ENCODE measurements at places on chromosomes 11 and 22.
A peak's percentile ranks its signal among the peaks of the same experiment; 100 is the strongest.

GRCh38 chr22:44215287-44215686 is 34.6 kb downstream of the PARVG start:
- no peak for DNase-seq

- DNase-seq, result no peak
Observed at GRCh38 chr11:130634961-130635473, 186.6 kb downstream of the ADAMTS15 start.

- DNase-seq, result no peak
Observed at GRCh38 chr11:65861165-65861505, 902 bp downstream of the MUS81 start.

- DNase-seq, result no peak
Observed at GRCh38 chr11:19403196-19403895, 162.6 kb upstream of the E2F8 start.

GRCh38 chr11:117980720-117981119 is 5.5 kb upstream of the IL10RA start:
- DNase-seq, result no peak

GRCh38 chr11:11076276-11076675 is 218.4 kb upstream of the ZBED5 start:
- DNase-seq, result no peak

DNA sequence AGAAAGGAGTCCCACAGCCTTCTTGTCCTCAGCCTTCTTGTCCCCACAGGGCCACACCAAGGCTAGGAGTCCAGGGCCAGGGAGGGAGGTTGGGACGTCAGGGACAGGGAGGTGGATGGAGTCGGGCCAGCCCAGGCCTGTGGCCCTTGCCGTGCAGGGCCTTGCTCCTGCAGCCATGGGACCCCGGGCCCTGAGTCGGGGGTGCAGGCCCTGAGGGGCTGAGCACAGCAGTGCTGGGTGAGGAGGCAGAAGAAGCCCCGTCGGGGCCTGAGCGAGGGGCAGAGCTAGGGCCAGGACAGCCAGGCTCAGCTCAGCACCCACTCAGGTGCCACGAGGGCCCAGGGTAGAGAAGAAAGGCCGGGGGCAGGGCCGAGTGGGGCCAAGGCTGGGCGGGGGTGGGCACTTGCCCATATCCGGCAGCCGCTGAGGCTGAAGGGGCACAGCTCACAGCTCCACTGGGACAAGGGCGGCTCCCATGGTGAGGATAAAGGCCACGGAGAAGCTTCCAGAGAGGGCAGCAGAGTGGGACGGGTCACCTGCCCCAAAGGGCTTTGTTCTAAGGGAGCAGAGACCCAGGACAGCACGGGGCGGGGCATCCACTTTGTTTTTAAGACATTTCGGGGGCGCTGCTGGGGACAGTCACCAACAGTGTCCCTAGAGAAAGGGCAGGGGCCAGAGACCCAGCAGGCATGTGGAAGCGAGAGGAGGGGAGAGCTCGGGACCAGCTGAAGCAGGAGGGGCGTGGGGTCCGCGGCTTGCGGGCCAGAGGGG is 3.6 kb downstream of the MLC1 start:
- peak; percentile 22 for DNase-seq

DNA sequence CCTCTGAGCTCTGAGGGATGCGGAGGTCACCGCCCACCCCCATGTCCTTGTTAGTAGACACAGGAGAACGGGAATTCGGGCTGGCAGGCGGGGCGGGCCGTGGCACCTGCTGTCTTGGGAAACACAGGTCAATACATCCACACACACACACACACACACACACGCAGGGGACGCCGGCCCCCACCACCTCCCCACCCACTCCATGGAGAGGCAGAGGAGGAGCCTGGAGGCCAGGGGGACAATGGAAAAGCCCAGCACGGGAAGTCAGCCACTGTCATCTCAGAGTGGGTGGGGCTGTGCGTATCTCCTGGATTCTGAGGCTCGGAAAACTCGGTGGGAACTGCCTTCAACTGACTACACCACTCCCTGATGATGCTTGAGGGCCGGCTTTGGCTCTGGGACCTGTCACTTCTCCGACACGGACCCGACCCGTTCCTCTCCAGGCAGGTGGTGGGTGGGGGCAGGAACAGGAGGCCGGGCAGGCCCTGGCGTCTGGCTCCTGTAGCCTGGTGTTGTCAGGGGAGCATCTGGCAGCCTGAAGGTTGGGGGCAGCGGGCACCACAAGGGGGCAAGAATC is 18.5 kb upstream of the TMEM184B start:
- DNase-seq, result no peak

DNA sequence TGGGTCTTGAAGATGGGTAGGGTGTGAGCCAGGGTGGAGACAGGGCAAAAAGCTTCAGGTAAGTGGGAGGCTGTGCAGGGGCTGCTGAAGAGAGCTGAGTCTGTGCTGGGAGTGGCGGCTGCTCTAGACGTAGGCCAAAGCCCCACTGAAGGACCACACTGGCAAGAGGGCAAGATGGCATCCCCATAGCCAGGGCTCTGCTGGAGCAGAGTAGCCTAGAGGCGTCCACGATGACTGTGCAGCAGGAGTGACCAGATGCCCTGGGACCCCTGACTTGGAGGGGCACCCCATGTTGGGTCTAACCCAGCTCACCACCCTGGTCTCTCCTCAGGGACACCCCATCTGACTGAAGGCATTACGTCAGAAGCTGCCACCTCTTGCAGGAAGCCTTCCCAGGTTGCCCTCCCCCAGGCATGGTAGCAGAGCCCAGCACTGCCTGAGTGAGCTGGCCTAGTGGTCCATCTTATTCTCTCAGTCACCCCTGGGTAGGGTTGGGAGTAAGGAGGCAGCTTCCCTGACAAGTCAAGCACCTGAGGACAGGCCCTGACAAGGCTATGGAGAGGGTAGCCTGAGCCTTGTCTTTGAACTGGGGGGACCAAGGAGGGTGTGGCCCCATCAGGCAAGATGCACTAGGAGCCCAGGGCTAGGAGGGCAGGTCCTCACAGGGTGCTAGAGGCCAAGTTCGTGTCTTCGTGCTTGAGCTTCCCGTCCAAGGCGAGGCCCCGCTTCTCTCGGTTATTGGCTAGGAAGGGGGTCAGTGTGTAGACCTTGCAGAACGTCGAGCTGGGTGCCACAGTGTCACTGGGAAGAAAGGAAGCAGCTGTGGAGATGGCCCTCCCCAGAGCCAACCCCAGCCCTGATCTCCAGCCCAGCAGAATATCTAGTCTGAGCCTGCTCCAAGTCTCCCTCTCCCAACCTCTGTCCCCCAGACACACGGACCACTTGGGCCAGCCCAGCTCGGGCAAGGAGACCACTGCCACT is 33.1 kb downstream of the TPBGL start:
- DNase-seq, result no peak

DNA sequence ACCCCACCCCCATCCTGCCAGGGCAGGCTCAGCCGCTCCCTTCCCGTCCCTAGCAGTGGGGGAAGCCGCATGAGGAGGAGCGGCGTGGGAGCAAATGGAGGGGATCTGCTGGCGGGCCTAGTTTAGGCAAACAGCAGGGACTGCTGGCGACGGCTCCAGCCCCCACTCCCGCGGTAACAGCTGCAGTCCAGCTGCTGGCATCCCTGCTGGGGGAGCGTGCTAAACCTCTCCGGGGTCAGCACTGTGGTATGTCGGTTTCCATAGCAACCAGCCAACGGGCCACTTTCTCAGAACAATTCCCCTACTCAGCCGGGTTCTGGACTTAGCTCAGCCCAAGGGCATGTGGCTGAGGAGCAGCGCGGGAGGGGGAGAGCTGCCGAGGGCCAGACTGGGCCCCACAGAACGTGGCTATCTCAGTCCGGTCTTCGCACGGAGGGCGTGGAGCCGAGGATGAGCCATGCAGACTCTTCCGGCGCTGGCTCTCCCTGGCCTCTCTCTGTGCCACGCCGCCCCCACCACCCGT is 98.8 kb downstream of the PKNOX2 start:
- no peak for DNase-seq

DNA sequence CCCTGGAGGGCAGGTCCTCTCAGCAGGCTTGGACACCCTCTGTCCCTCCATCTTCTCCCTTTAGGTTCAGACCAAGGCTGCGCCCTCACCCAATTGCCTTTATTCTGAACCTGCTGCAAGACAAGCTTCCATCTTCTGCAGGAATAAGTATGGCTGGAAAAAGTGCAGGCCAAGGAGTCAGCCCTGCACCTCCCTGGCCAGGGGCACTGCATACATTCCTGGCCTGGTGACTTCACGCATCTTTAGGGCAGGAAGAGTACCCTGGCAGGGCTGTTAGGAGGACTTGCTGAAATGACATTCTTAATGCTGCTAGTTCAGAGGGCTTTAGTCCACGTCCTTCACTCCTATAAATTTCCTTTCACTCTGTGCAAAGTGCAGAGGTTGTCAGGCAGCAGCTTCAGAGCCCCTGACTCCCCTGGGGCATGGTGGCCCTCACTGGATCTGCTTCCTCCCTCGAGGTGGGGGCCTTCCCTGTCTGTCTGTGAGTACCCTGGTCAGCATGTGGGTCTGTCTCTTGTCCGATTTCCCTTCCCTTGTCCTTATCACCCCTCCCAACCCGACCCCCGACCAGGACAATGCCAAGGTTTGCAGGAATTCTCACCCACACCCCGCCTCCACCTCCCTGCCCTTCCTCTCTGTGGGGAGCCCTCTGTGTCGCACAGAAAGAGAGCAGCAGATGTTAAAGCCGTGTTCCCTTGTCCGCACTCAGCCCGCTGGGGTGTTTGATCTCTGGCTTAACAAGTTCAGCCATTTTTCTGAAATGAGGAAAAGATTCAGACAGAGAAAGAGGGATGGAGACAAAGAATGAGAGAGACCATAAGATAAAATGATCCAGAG is 124.5 kb upstream of the SYT13 start:
- no peak for DNase-seq

- no peak for DNase-seq
Observed at GRCh38 chr11:31640611-31641010, 131.0 kb downstream of the ELP4 start.

DNA sequence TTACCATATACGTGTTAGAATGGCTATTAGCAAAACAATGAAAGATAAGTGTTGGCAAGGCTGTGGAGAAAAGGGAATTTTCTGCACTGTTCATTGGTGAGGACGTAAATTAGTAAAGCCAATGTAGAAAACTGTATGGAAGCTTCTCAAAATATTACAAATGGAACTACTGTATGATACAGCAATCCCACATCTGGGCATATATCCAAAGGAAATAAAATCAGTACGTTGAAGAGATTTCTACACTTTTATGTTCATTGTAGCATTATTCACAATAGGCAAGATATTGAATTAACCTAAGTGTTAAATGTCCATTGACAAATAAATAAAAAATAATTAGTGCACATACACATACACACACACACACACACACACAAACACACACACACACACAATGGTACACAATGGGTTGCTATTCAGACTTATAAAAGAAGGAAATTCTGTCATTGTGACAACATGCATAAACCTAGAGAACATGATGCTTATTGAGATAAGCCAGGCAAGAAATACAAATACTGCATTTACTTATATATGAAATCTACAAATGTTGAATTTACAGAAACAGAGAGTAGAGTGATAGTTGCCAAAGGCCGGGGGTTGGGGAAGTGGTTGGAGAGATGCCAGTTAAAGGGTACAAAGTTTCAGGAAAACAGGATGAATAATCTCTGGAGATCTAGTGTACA is 565.8 kb upstream of the LRRC4C start:
- DNase-seq, result no peak

DNA sequence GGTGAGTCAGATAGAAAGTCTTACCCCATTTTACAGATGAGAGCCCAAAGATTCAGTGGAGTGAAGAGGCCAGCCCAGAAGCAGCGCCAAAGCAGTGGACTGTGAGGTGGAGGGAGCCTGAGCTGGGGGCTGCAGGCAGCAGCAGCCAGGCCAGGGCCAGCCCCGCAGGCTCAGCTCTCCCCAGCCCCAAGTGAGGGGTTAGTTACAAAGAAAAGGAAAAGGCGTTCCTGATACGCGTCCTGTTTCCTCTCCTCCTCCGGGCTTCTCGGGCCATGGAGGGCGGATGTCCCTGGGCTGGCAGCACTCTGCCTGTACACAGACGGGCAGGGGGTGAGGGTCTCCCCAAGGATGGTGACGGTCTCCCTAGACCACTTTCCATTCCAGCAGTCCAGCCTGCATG is 44.9 kb downstream of the ARRB1 start:
- DNase-seq, result no peak

- DNase-seq, result no peak
Observed at GRCh38 chr11:58625086-58625485, 2.6 kb downstream of the CNTF start.

GRCh38 chr11:73521621-73522020 is 76.3 kb downstream of the FAM168A start:
- no peak for DNase-seq

DNA sequence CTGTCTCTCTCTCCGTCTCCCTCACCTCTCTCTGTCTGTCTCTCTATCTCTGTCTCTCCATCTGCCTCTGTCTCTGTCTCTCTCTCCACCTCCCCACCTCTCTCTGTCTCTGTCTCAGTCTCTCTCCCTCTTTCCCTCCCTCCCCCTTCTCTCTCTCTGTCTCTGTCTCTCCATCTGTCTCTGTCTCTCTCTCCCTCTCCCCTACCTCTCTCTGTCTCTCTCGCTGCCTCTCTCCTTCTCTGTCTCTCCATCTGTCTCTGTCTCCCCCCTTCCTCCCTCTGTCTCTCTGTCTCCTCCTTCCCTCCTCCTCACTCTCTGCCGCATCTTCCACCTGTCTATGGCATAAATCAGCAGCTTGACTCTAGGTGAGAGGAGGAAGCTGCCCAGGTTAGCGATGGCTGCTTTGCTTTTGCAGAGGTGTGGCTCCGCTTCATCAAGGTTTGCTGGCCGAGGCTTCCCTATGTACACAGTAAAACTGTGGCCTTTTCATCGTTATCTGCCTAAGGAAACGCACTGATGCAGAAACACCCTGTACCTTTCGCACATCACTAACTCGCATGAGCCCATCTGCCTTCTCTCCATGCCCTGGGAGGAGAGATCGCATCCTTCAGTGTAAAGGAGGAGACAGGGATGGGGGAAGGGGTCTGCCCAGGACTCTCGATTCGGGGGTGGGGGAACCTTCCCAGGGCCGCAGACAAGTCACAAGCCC is 44.5 kb downstream of the ANO1 start:
- DNase-seq, result no peak

DNA sequence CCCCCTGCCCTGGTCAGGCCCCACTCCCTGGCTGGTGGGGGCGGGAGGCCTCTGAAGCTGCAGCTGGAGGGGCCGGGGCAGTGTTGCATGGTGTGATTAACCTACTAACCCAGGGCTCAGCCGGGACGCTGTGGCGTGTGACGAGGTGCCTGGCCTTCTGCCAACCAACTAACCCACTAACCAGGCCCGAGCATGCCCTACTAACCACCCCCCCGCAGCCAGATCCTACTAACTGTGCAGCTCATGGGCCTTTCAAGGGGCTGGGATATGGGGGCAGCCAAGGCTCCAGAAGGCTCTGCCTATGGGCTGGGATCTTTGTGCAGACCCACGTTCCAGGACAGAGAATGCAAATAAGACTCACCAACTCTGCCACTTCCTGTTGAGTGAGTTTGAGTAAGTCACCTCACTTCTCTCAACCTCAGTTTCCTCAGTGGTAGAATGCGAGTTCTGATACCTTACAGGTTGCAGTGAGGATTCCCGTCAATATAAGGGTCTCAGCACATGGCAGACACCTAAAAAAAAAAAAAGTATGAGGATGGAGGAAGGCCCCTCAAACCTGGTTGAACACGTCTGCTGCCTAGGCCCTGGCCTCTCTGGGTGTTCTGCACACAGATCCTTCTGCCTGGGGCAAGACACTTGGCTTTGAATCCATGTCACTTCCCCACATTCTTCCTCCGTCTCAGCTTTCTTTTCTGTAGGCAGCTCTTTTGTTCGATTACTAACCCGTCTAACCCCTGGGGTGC is 14.1 kb downstream of the MIAT start:
- peak; percentile 66 for DNase-seq

GRCh38 chr11:44533921-44534711 is 31.3 kb upstream of the CD82 start:
- no peak for DNase-seq
